Lung microvascular endothelial cell (primary cell): ENCODE measurements at places on chromosomes 5 and 9.

- no peak for DNase-seq
Measured at GRCh38 chr5:119468286-119468685, 16.0 kb downstream of the HSD17B4 start.

- no peak for DNase-seq
Measured at GRCh38 chr5:123455640-123456039, 32.4 kb upstream of the CEP120 start.

- no peak for DNase-seq
Measured at GRCh38 chr9:91986248-91986647, 36.2 kb upstream of the ROR2 start.

DNA sequence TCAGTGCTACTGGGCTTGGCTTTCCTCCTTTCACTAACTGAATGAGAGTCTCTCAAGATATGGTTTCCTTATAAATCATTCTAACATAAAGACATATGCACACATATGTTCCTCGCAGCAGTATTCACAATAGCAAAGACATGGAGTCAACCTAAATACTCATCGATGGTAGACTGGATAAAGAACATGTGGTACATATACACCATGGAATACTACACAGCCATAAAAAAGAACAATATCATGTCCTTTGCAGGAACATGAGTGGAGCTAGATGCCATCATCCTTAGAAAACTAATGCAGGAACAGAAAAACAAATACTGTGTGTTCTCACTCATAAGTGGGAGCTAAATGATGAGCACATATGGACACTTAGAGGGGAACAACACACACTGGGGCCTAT lies 32.5 kb upstream of the HMHB1 start:
- DNase-seq: no peak

DNA sequence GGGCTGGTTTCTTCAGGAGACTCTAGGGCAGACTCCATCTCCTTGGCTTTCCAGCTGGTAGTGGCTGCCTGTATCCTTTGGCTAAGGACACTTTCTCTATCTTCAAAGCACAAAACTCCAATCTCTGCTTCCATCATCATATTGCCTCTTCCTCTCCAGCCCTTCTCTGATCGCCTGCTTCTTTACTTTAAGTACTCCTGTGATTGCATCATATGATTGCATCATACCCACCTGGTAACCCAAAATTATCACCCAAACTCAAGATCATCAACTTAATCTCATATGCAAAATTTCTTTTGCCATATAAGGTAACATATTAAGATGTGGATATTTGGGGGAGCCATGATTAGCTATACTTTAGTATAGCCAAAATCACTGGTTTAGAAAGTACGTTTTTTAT lies 1092.6 kb upstream of the CDH6 start:
- DNase-seq: no peak

DNA sequence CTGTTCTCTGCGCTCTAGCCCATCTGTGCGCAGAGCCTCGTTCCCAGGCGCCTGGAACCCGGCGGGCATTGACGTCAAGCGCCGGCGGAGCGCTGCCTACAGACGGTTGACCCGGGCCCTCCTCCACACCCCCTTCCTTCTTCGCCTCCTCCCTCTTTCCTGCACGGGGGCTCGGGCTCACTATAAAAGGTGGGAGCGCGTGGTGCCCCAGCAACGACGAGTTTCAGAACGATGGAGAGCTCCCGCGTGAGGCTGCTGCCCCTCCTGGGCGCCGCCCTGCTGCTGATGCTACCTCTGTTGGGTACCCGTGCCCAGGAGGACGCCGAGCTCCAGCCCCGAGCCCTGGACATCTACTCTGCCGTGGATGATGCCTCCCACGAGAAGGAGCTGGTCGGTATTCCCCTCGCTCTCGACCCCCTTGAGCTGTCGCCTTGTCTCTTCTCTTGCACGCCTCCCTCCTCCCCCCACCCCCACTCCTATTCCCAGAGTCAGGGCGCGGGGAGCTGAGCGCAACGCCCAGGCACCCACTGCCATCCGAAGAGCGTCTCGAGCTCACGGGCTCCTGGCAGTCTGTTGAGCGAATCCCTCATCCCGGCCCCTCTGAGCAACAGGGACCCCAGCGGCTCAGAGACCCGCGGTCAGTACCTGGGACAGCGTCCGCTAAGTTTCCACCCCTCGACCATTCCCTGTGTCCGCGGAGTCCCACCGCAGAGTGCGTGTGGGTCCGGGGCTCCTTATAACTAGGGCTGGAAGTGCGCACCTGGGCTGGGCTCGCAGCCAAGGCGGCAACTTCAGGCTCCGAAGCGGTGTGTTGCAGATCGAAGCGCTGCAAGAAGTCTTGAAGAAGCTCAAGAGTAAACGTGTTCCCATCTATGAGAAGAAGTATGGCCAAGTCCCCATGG lies at the start of gene CARTPT:
TSS of gene CARTPT (plus strand) at position 213 of the 902 bp plus-strand sequence. CDS start at position 232, 19 bp downstream.
- peak; percentile 20 for DNase-seq

GRCh38 chr5:153159616-153160015 lies 330.9 kb upstream of the GRIA1 start:
- no peak for DNase-seq
